ENCODE measurements at places on chromosomes 11 and 22. TPM values are rescaled to one million over a fixed set of nuclear protein-coding genes. Genes with fewer than 3 reads are reported as not detected.

The TMEM121B gene
- 2.1 TPM for total RNA-seq

The RIMBP3C gene
- 0.41 TPM for total RNA-seq

The PTPRJ gene
- 34.9 TPM for total RNA-seq

The NCF4 gene
- total RNA-seq: 37.0 TPM

The TP53I11 gene
- total RNA-seq: 110 TPM

The KCNK4 gene
- total RNA-seq: not detected

The PRR5L gene
- 24.5 TPM for total RNA-seq

The CLMP gene
- 17.6 TPM for total RNA-seq

The APOL5 gene
- not detected for total RNA-seq

DNA sequence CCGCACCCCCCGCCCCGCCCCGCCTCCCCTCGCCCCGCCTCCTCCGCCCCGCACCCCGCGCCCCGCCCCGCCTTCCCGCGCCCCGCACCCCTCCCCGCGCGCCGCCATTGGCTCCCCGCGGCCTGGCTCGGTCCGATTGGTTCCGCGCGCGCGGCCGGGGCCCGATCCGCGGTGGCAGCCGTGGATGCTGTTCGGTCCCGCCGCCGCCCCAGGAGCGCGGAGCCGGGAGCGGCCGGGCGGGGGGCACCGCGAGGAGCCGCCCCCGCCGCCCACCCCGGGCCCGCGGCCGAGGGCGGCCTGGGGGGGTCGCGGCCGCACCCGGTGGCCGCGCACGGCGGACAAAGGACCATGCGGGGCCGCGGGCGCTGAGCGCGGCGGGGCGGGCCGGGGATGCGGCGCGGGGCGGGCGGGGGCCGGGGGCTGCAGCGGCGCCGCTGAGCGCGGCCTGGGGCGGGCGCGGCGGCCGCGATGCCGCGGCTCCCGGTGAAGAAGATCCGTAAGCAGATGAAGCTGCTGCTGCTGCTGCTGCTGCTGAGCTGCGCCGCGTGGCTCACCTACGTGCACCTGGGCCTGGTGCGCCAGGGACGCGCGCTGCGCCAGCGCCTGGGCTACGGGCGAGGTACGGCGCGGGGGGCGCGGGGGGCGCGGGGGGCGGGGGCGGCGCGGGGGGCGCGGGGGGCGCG lies at the start of gene B4GALNT4:
Gene B4GALNT4 (plus strand): TSS at position 164 of the 683 bp plus-strand sequence. CDS start 305 bp downstream, at position 469.
- H3K4me3 ChIP-seq: no peak within 1 kb of the TSS
- peaks cover 34% of the 10 kb centered on the region for H3K27me3 ChIP-seq
- no peak for DNase-seq
- peaks cover 9% of the 10 kb centered on the region for H3K4me1 ChIP-seq

GRCh38 chr22:36330655-36331305 lies 57.0 kb downstream of the MYH9 start:
- H3K4me3 ChIP-seq: peak overlapping the region; percentile 11
- H3K27ac ChIP-seq: peak overlapping the region; percentile 91
- peaks cover 93% of the 10 kb centered on the region for H3K4me1 ChIP-seq
- no peak for DNase-seq

GRCh38 chr11:23058656-23059055 lies 198.4 kb upstream of the CCDC179 start:
- H3K4me1 ChIP-seq: no peaks in the 10 kb centered on the region
- no peak overlapping the region for H3K27ac ChIP-seq
- H3K27me3 ChIP-seq: no peaks in the 10 kb centered on the region
- no peaks in the 10 kb centered on the region for H3K36me3 ChIP-seq
- no peak for DNase-seq

- no peak for DNase-seq
- H3K27ac ChIP-seq: peak overlapping the region; percentile 84
- no peaks in the 10 kb centered on the region for H3K27me3 ChIP-seq
- no peaks in the 10 kb centered on the region for H3K36me3 ChIP-seq
- H3K4me1 ChIP-seq: peaks cover 25% of the 10 kb centered on the region
- peak overlapping the region; percentile 68 for H3K4me3 ChIP-seq
Measured at GRCh38 chr11:82899957-82900276, 313 bp downstream of the PRCP start.

GRCh38 chr11:30487200-30487898 lies 98.8 kb downstream of the MPPED2 start:
- no peaks in the 10 kb centered on the region for H3K27me3 ChIP-seq
- H3K27ac ChIP-seq: no peak overlapping the region
- no peaks in the 10 kb centered on the region for H3K36me3 ChIP-seq
- no peak overlapping the region for H3K4me3 ChIP-seq
- H3K4me1 ChIP-seq: peaks cover 13% of the 10 kb centered on the region
- DNase-seq: no peak

- no peak overlapping the region for H3K4me3 ChIP-seq
- DNase-seq: no peak
- no peak overlapping the region for H3K27ac ChIP-seq
- no peaks in the 10 kb centered on the region for H3K36me3 ChIP-seq
- H3K4me1 ChIP-seq: no peaks in the 10 kb centered on the region
Measured at GRCh38 chr22:27480487-27480886, 321.1 kb downstream of the MN1 start.

DNA sequence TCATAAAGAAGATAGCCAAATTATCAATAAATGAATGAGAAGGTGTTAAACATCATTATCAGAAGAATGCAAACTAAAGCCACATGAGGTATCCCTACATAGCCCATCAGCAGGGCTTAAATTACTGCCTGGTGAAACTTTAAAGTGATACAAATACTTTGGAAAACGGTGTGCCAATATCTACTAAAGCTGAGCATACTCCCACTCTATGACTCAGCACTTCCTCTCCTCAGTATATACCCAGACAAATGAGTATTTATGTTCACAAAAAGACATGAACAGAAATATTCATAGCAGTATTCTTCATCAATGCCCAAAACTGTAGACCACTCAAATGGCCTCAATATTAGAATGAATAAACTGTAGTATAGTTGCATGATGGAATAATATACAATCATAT lies 284.6 kb upstream of the ZC3H12C start:
- H3K27ac ChIP-seq: no peak overlapping the region
- H3K36me3 ChIP-seq: no peaks in the 10 kb centered on the region
- DNase-seq: no peak
- no peaks in the 10 kb centered on the region for H3K27me3 ChIP-seq

GRCh38 chr11:93000511-93001476 lies 31.3 kb downstream of the MTNR1B start:
- no peaks in the 10 kb centered on the region for H3K27me3 ChIP-seq
- no peaks in the 10 kb centered on the region for H3K4me1 ChIP-seq
- H3K36me3 ChIP-seq: no peaks in the 10 kb centered on the region
- no peak overlapping the region for H3K27ac ChIP-seq
- H3K4me3 ChIP-seq: no peak overlapping the region

- H3K36me3 ChIP-seq: no peaks in the 10 kb centered on the region
- no peaks in the 10 kb centered on the region for H3K27me3 ChIP-seq
- DNase-seq: no peak
- H3K4me1 ChIP-seq: no peaks in the 10 kb centered on the region
- no peak overlapping the region for H3K27ac ChIP-seq
Measured at GRCh38 chr22:30649430-30650007, 13.9 kb downstream of the SLC35E4 start.

GRCh38 chr11:65663639-65664200 lies 1.0 kb upstream of the RELA start:
- H3K4me1 ChIP-seq: peaks cover 28% of the 10 kb centered on the region
- H3K36me3 ChIP-seq: peaks cover 29% of the 10 kb centered on the region
- no peaks in the 10 kb centered on the region for H3K27me3 ChIP-seq
- peak; percentile 80 for DNase-seq
- H3K27ac ChIP-seq: peak overlapping the region; percentile 99

DNA sequence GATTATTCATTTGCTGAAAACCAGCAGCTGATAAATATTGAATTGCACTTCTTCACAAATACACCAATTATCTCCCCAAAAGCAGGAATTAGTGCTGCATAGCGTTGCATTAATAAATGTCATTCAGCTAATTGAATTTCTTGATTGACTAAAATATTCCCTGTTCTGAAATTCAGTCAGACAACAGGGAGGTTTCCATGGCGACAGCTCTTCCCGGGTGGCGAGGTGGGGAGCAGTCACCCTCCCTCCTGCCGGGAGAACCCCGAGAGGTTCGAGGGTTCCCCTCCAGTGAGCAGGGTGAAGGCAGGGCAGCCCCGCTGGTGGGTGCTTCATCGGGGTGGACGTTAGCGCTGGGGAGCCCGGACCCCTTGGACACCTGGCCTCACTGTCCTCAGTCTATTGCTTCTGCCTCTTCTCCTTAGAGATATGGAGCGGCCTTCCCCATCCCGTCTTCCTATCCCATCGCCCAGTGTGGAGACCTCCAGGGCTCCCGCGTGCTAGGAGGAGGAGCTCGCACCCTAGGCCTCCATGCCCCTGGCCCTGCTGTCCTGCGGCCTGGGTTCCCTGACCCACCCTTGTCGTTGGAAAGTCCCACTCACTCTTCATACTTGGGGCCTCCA lies 983.5 kb downstream of the BRD1 start:
- no peak overlapping the region for H3K27ac ChIP-seq
- H3K4me1 ChIP-seq: no peaks in the 10 kb centered on the region
- no peaks in the 10 kb centered on the region for H3K36me3 ChIP-seq
- no peak overlapping the region for H3K4me3 ChIP-seq
- peaks cover 10% of the 10 kb centered on the region for H3K27me3 ChIP-seq

DNA sequence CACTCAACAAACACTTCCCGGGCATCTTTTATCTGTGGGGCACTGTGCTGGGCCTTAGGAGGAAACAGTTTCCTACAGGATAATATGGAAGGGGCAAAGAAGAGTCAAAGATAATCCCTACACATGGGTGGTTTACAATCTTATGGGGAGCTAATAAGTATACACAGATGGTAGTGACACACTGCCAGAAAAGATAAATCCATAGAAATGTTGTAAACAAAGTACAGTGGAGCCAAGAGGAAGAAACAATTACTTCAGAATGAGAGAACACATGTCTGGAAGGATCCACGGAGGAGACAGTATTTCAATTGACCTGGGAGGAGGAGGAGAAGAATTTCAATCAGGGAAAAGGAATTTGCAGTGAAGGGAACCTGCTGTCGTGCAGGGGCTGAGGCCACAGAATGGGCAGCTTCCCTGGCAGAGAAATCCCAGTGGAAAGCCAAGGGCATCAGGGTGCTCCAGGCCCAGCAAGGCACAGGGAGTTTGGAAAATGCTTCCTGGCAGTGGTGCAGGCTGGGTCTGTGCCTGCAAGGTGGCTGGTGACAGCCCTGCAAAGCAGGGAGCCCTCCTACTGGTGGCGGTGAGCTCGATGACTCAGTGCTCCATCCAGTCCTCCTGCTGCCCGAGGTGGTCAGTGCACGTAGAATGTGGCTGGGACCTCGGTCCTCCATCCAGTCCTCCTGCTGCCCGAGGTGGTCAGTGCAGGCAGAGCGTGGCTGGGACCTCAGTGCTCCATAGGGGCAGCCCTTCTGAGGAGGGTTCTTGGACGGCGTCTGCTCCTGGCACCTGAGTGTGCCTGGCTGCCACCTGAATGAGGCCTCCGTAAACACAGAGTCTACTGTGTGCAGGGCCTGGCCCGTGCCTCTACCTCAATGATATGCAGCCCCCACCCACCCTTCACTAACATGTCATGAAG lies 444.3 kb upstream of the B3GAT1 start:
- no peaks in the 10 kb centered on the region for H3K4me1 ChIP-seq
- no peaks in the 10 kb centered on the region for H3K36me3 ChIP-seq
- no peak for DNase-seq
- no peaks in the 10 kb centered on the region for H3K27me3 ChIP-seq

- no peak overlapping the region for H3K27ac ChIP-seq
- H3K36me3 ChIP-seq: no peaks in the 10 kb centered on the region
- H3K4me1 ChIP-seq: peaks cover 4% of the 10 kb centered on the region
Measured at GRCh38 chr11:35118906-35119305, 20.1 kb upstream of the CD44 start.

All from upper lobe of right lung (tissue), 1 donor.